ENCODE measurements at places on chromosomes 1 and 21.

GRCh38 chr1:95496773-95497172 is 262.8 kb downstream of the RWDD3 start:
- no peak for ATAC-seq

- ATAC-seq = no peak
These were observed 5.4 kb downstream of the SOAT1 start for GRCh38 chr1:179298952-179299351.

- no peak for ATAC-seq
These were observed 100.5 kb upstream of the ZBTB40 start for GRCh38 chr1:22350924-22351767.

DNA sequence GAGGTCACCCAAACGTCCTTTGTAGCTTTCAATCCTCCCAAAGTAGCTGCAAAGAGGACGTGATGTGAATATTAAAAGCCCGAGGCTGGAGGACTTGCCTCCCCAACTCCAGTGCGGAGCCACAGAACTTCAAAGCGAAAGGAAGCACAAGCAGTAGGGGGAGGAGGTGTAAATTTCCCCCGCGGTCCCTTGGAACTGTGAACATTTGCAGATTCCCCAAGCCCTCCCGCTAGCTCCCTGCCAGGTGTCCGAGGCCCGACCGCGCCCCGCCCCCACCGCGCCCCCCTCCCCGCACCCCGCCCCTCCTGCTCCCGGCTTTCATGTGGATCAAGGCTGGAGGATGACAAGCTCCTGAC is 41.5 kb upstream of the HAO2 start:
- ATAC-seq = peak; percentile 11

GRCh38 chr1:43706598-43707189 is 642 bp upstream of the ST3GAL3 start:
- peak; percentile 19 for ATAC-seq

Measured in SK-N-SH treated with all-trans-retinoic acid at 6 μM for 48 hours (cell line).